ENCODE measurements at places on chromosomes 12 and 14. TPM values are rescaled to one million over a fixed set of nuclear protein-coding genes. Genes with fewer than 3 reads are reported as not detected.

CLEC9A gene
- total RNA-seq: not detected

CCDC175 gene
- total RNA-seq: 0.12 TPM

ZNF26 gene
- total RNA-seq: 6.9 TPM

SARNP gene
- total RNA-seq: 253 TPM

C14orf39 gene
- 0.34 TPM for total RNA-seq

CD4 gene
- not detected for total RNA-seq

CCDC197 gene
- not detected for total RNA-seq

KLHL33 gene
- total RNA-seq: not detected

KCNJ8 gene
- total RNA-seq: 1.1 TPM

PAX9 gene
- 16.7 TPM for total RNA-seq

CEP170B gene
- 16.7 TPM for total RNA-seq

C1QL4 gene
- total RNA-seq: 0.06 TPM

BATF gene
- not detected for total RNA-seq

FOXN4 gene
- total RNA-seq: 0.12 TPM

ZNF385A gene
- 0.34 TPM for total RNA-seq

TSPAN9 gene
- total RNA-seq: 9.8 TPM

NXPH4 gene
- total RNA-seq: 0.33 TPM

SLC25A21 gene
- total RNA-seq: 37.0 TPM

PTPRO gene
- total RNA-seq: 3.0 TPM

KRT2 gene
- total RNA-seq: 0.40 TPM

PLEKHH1 gene
- total RNA-seq: 3.3 TPM

RASSF8 gene
- 24.9 TPM for total RNA-seq

NEUROD4 gene
- total RNA-seq: not detected

TCL1A gene
- 12.2 TPM for total RNA-seq

CDKL1 gene
- total RNA-seq: 2.5 TPM

LHX5 gene
- total RNA-seq: 0.09 TPM

SOAT2 gene
- not detected for total RNA-seq

CLEC7A gene
- total RNA-seq: not detected

STRN3 gene
- 71.0 TPM for total RNA-seq

RBM19 gene
- total RNA-seq: 18.6 TPM

LUM gene
- total RNA-seq: 1.0 TPM

GPR162 gene
- 0.74 TPM for total RNA-seq

KRT6A gene
- not detected for total RNA-seq
